Head of caudate nucleus (tissue), 42 donors: ENCODE measurements at places on chromosomes 3 and 15.

GRCh38 chr15:63369781-63370180 is 11.9 kb downstream of the CA12 start:
- DNase-seq = no peak

DNA sequence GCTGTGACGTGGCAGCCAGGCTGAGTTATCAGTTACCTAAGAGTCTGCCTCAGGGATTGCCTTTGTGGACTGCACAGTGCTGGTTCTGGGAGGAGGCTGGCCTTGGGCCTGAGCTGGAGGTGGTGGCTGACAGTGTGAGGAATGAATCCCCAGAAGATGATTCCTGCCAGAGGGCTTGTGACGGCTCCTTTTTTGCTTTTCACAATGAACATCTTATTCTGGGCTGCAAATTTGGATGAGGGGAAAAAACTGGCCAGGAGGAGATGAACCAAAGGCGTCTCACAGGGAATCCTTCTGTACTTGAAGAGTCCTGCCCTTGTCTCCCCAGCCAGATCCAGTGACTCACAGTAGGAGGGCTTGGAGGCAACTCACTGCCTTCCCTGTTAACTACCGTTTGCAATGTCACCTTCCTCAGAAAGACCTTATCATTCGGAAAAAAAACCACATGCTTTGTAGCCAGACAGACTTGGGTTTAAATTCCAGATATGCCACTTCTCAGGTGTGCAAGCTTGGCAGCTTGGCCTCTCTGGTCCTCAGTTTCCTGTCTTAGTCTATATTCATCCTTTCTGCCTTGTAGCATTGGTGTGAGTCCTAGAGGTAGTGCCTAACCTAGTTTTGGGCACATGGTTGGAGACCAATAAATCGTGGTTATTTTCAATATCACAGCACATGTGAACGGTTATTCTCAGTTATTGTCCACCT is 19.1 kb downstream of the ST6GAL1 start:
- DNase-seq = no peak

GRCh38 chr15:83144771-83145170 is 37.3 kb downstream of the TM6SF1 start:
- DNase-seq = no peak

DNA sequence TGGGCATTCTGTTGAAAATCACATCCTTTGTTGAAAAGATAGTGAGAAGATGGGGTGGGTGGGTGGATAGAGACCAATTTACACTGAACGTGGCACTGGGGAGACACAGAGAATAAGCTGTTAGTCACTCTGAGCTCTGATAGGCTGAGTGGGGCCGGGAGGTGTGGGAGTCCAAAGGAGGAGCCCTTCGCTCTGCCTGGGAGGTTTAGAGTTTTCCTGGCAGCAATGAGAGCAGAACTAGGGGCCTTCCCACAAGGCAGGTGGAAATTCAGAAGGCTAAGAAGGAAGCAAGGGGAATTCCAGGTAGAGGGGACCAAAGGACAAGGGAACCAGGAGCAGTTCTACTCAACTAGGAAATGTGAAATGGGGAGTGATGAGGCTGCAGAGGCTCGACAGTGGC is 272.7 kb downstream of the RPLP1 start:
- DNase-seq = no peak

DNA sequence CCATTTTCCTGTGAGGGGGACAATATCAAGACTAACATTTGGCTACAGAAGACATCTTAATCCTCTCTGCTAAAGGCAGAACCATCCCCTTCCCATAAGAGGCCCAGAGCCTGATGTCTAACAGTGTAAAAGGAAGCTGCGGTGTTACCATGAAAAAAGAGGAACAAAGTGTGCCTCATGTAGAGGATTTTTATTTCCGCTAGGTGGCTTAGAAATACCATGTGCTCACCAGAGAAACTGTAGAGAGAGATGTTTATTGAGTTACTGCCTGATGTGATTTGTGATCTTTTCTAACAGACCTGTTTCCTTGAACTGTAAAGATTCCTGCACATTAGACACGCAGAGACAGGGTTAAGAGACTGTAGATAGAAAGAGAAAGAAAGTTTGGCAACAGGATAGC is 22.0 kb downstream of the OR5H15 start:
- no peak for DNase-seq

DNA sequence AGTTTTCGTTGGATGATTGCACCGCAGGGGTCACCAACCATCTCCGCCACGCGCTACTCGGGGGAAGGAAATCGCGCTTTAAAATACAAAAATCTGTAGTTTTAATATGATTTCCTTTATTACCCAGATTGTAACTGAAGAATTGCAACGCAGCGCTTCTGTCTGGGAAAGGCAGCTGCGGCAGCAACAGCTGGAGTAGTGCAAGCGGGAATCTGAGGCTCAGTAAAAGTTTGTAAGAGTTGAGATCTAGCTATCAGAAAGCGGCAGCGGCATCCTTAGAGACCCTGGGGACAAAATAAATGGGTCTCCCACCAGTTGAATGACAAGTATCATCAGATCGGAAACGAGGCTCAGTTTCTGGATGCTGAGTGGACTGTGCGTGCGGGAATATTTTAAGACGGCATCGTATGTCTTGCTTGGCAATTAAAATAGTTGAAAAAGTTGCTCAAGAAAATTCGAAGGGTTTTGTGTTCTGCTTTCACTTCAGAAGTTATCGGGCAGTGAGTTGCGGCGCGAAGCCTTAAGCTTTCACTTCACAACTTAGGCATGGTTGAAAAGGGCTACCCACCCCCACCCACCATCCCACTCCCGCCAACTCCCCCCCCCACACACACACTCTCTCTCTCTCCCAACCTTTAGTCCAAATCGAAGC is 2.7 kb downstream of the MECOM start:
- no peak for DNase-seq

DNA sequence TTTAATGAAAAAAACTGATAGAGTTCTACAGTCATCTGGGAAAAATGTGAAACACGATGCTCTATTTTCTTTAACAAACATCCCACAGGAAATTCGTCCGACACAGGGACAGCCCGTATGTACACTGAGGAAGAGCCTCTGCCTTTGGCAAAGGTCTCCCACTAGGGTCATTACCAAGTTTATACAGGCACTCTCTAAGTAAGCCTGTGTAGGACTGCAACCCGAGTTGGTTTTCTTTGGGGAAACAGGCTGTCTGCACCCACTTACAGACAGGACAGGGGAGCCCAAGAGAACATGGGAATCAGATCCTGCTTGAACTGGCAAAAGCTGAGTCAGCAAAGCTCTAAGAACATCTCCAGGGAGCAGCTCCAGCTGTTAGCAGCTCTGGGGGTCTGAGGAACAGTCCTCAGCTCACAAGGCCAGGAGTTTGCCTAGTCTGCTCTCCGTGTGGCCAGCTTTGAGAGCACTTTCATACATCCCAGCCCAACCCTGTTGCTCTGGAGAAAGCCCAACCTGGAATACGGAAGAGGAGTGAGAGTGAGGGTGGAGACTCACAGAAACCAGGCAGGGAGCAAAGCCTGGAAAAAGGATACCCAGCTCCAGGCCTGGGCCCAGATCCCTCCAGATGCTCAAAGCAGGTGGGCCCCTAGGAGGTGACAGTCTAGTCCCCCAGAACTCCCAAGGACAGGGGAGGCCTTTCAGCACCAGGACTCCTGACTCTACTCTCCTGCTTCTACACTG is 1.9 kb downstream of the TBC1D2B start:
- DNase-seq = no peak

GRCh38 chr3:40737343-40737742 is 212.6 kb downstream of the ZNF621 start:
- DNase-seq = no peak

DNA sequence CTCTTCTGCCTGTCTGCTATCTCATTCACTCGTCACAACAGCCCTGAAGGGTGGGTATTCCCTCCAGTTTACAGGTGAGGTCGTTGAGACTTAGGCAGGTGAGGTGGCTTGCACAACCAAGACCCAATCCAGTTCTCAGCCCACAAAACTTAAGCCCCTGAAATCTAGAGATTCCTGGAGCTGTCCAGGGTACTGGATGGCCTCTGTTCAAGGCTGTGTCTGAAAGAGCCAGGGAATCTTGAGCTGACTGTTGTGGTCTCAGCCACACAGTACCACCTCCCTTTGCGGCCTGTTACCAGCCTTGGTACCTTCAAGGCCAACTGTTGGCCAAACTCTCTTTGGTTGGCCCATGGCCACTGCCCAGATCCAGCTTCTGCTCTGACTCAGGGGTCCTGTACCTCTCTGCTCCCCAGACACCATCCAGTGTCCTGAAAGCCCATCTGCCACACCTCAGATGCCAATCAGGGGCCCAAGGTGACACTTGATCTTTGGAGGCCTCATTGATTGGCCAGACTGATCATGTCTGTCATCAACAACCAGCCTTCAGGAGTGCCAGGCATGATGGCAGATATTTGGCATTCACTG is 10.9 kb upstream of the FAM107A start:
- DNase-seq = no peak

- DNase-seq = no peak
Measured at GRCh38 chr3:119809249-119810017, 27.5 kb downstream of the NR1I2 start.

GRCh38 chr3:115548611-115549010 is 74.7 kb upstream of the GAP43 start:
- DNase-seq = no peak
